ENCODE measurements at places on chromosomes 12 and 14.

DNA sequence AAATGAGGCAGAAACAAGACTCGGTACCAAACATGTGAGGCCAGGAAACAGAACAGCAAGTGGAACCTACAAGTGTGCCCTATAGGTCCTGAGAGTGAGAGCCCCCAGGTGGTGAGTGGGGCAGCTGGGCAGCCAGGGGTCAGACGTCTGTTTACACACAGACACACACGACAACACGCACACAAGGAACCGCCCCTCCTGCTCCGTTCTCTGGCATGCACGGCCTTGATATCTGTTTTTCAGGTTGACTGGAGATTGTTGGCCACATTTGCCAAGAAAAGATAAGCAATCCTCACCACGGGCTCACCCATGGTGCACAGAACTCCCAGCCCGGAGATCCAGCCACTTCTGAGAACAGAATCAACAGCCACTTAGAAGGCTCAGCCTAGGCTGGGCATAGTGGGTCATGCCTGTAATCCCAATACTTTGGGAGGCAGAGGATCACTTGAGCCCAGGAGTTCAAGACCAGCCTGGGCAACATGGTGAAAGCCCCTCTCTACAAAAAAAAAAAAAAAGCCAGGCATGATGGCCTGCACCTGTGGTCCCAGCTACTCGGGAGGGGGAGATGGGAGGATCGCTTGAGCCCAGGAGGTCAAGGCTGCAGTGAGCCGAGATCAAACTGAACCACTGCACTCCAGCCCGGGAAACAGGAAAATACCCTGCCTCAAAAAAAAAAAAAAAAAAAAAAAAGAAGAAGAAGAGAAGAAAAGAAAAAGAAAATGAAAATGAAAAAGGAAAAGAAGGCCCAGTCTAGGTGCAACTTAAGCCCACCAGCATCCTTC is 19.4 kb upstream of the EIF5 start:
- DNase-seq: no peak

DNA sequence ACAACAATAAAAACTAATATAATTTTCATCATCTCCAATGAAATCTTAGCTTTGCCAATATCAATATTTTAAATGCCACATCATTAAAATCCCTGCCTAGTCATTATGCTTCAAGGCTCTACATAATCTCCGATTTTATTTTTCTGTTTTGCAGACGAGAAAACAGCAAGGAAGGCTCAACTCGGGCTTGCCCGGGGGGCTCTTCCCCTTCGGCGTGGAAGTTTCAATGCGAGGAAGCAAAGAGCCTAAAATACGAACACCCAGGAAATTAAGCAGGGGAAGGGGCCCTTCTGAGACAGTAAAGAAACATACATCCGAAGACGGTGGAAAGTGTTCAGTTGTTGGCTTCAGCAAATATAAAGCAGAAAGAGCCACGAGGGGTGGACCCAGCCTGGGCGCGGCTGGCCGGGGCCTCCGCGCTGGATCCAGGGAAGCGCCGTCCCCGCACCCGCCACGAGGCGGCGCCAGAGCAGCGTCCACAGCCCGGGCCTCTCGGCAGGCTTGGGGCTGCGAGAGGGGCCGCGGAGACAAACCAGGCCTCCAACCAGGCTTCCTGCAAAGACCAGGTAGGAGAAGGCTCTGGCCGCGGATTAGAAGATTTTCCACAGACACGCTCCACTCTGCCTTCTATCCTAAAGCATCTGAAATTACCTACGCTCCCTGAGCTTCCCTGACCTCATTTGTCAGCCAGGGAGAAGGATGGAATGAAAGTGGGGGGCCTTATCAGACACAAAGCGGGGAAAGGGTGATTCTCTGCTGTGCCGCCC is 77.2 kb downstream of the SERPINA3 start:
- peak; percentile 50 for DNase-seq

- no peak for DNase-seq
Observed at GRCh38 chr12:57236925-57237595, 7.5 kb downstream of the SHMT2 start.

DNA sequence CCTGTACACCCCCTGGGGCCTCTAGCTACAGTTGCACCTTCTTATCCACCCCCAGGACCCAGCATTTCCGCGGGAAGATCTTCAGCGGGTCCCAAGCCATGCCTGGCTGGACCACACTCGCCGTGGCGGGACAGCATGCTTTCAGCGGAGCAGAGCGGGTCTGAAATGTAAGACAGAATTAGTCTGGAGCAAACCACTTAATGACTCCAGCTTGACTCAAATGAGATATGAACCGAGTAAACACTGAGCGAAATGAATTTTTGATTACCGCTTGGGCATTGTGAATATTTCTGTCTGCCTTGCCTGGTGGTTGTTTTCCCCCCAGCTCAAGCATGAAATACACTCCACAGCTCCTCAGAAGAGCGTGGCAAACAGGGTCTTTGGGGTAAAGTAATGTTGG is 60.8 kb downstream of the SLC24A4 start:
- DNase-seq: no peak

GRCh38 chr12:32917094-32917611 is 20.6 kb upstream of the PKP2 start:
- no peak for DNase-seq

- no peak for DNase-seq
Observed at GRCh38 chr14:73249564-73250316, 12.4 kb downstream of the PAPLN start.
